ENCODE measurements at places on chromosomes 3 and 15.

GRCh38 chr3:71062952-71063772 is 520.4 kb downstream of the FOXP1 start:
- DNase-seq, result no peak

DNA sequence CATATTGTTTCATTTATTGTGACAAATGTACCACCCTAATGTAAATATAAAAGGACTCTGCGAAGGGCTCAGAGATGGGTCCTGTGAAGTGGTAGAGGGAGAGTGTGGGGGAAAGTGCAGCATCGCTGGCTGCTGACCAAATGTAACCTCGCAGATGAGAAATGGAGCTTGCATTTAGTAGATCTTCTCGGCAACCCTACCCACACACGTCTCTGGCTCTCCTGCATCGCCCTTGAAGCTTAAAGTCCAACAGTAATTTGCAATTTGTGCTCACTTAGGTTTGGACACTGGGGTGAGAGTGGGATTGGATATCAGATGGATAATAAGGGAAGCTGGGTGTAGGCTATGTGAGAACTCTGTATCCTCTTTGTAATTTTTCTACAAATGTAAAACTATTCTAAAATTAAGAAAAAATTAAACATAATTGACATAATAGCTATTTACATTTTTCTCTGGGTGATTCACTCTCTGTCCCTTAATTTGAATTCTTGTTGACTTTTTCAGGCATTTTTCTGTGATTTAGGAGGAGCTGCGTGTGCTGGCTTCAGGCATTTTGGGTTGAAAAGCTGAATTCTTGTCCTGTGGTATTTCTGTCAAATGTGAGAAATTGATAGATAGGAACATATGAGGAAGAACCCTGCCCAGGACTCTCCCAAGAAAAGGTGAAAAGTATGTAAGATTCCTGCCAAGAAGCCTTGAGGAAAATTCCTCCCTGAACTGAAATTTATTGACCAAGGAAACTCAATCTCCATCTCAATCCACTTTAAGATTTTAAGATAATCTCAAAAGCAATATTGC is 524.7 kb upstream of the MCTP2 start:
- DNase-seq, result no peak

DNA sequence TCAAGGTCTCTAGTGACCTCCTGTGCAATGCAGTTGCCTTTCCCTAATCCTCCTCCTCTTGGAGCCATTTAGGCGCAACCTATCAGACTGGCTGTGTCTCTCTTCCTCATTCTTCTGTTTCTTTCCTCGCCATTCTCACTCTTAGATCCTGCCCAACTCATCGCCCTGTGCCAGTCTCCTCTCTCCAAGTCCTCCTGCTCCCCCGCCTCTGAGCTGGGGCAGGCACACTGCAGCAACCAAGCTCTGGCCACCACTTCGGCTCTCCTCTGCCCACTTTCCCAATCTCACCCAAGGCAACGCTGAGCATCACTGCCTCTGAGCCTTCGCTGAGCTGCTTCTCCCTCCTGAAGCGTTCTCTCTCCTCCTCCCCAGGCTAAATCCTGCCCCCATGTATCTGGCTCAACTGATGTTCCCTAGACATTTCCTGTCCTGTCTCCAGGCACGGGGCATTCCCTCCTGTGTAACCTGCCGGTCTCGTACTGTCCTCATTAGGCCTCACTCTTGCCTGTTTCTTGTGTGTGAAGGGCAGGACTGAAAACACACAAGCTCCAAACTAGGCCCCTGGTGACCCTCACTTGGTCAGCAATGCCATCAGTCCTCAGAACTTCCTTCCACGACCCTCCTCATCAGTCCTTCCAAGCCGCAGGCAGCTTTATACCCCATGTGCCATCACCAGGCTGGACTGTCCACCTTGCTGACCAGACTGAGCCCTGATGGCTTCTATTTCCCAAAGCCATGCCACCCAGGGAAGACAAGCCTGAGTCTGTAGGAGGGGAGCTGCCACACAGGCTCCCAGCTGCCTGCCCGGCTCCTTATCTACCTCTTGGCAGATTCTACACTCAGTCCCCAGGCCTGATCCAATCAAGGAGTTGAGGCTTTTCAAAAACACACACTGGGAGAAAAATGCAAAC is 85.6 kb downstream of the SEC22A start:
- DNase-seq, result no peak

- no peak for DNase-seq
Measured at GRCh38 chr3:43373560-43373928, 87.2 kb downstream of the SNRK start.

DNA sequence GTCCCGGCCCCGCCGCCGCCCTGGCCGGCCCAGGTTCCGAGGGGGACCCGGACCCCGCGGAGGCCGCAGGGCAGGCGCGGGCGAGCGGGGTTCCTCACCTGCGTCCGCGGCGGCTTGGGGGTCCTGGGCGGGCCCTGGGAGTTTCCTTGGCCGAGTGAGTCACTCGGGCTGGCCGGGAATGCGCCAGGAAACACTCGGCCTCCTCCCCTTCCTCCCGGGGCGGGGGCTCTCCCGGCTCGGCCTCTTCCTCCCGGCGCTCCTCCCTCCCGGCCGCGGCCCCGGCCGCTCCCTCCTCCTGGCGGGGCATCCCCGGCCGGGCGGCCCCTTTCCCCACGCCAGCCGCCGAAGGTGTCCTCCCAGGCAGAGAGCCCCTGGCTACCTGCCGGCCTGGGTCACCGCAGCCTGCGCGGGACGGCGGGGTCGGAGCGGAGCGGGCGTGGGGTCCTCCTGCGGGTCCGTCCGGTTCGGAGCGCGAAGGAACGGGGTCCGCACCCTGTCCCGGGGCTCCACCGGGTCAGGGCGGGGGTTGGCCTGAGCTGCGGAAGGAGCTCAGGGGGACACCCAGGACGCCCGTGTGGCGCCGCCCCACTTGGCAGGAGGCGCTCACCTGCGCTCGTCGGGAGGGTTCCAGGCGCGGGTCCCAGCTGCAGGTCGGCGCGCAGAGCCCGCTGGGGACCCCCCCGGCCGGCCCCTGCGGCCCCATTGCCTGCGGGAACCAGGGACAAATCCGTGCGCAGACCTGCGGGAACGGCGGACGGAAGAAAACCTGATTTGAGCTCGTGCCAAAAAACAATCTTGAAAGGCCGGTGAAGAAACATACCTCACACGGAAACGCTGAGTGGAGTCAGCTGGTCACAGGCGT is at the start of gene CYFIP1:
Gene CYFIP1, minus strand, starts transcription at position 180 of the 862 bp plus-strand sequence. CDS start 33,083 bp downstream, outside the sequence.
- DNase-seq, result peak; percentile 61

DNA sequence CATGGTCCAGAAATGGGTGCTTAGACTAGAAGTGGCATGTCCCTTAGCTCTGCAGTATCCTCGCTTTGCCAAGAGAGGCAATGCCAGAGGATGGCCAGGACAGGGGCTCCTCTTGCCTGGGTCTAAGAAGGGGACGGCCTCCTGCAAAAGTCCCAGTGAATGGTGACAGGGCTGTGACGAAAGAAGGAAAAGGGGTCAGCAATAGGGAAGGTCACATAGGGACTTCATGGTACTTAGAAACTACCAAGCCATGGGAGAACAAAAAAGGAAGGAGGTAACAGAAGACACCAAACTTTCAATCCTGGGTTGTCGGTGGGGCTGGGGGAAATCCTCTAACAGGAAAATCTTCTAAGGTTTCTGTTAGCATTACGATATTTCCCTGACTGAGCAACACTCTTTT is 36.2 kb upstream of the ATOSA start:
- no peak for DNase-seq

DNA sequence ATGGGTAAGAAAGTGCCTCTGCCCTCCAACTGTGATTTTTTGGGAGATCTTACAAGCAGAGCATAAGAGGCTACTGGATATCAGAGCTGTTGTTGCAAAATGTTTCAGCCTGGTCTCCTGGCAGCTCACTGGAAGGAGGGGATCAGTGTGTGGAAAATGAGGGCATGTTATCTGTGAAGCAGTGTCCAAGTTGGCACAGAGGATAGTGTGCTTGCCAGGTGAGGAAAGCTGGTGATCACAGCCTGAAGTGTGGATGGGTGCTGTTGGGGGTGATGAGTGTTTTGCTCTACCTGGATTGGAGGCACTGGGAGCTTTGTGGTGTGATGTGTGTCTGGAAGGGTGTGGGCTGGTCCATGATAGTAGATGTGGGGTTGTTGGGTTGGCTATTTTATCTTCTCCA is 69.3 kb downstream of the MCTP2 start:
- DNase-seq, result no peak

- peak; percentile 35 for DNase-seq
Measured at GRCh38 chr15:58269455-58270414, 131.6 kb downstream of the AQP9 start.

DNA sequence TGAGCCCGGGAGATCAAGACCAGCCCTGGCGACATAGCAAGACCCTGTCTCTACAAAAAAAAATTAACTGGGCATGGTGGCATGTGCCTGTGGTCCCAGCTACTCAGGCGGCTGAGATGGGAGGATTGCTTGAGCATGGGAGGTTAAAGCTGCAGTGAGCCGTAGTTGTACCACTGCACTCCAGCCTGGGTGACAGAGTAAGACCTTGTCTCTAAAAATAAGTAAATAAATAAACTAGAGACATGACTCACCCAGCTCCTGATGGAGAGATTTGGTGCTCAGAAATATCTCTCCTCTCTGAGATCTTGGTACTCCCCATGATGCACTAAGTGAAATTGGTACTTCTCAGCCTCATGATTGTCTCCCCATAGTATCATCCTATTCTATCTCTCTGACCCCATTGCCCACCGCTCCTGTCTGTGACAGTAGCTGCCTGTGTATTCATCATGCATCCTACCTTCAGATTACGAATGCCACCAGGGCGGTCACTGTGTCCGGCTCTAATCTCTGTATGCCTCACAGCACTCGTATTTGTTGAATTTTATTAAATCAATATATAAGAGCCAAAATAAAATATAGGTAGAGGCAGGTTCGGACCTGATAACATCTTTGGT is 50.9 kb downstream of the ABHD2 start:
- no peak for DNase-seq

DNA sequence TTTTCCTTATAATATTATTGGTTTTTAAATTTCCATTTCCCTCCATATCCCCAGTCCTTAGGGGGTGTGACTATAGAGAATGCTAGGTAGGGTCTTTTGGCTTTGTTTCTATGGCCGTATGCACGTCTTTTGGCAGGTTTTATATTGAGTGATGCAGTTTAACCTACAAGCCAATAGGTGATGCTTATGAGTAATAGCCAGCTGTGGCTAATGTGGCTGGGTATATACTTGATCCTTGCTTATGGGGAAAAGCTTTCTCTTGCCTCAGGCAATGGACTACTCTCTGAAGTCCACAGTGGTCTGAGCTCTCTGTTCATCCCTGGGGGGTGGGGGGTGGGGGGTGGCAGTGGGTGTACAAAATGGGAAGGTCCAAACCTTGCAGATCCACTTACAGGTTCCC is 223.9 kb downstream of the MFSD1 start:
- DNase-seq, result no peak

- DNase-seq, result no peak
Measured at GRCh38 chr15:70801109-70801508, 37.8 kb upstream of the UACA start.

DNA sequence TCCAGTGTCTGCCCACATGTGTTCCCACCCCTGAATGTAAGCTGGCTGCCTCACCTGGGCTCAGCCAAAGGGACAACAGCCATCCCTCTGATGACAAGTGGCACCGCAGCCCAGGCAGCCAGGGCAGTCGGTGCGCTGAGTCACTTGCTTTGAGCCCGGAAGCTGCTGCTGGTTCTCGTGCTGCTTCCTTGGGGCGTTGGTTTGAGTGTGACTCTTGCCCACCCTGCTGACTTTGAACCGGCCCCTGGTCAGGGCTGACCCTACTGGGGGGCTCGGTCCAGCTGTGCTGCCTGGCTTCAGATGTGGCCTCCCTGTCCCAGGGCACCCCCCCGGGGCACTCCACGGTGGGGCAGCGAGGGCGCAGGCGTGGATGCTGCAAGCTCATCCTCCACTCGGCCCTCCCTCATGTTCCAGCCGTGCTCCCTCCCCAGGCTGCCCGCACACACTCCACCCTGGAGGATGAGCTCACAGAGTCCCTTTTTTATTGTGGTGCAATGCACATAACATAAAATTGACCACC is 62.1 kb downstream of the EFCAB12 start:
- DNase-seq, result no peak

GRCh38 chr3:15325228-15325627 is 7.2 kb downstream of the SH3BP5 start:
- DNase-seq, result no peak

DNA sequence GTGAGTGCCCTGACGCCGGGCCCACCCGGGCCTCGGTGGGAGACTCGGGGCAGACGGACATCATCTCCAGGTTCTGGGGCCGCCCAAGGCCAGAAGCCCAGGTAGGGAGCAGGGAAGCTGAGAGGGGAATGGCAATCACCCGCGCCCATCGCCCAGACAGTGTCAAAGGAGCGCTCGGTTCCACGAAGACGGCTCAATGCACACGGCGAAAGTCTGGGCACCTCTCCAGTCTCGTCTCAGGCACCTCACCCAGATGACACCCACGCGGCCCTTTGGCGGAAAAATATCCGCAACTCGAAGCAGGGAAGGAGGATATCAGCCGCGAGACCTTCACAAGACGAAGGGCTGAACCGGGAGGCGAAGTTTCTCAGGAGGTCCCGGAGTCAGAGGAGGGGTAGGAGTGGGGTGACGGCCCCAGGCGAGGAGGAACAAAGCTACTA is 916 bp downstream of the IL17RD start:
- DNase-seq, result no peak

- no peak for DNase-seq
Measured at GRCh38 chr3:52494445-52494844, 693 bp upstream of the STAB1 start.

- DNase-seq, result no peak
Measured at GRCh38 chr15:73374604-73375003, 5.8 kb upstream of the HCN4 start.
